ENCODE measurements at places on chromosomes 16 and 17.

DNA sequence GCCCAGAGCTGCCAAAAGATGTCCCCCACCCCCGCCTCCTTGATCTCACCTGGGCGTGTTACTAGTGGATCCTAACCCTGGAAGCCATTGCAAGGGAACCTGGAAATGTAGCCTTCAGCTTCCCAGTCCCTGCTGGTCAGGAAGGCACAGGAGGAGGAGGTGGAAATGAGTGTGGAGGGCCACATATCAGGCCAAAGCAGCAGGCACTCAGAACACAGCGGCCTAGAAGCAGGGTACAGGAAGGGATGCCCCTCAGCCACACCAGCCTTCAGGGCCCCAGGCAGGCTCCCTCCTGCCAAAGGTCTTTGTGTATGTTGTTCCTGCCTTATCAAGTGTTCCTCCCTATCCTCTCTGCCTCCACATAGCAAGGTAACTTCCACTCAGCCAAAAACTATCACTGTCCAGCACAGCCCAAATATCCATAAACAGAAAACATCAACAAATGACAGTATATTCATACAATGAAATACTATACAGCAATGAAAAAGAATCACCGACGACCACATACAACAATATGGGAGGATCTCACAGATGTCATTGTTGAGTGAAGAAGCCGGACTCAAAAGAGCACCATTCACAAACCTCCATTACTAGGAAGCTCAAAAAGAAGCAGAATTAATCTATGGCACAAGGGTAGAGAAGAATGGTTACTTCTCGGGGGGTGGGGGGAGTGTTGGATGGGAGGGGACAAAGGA, 28.2 kb upstream of the TNFRSF13B start:
- DNase-seq = no peak

GRCh38 chr16:21626659-21627277, 25.6 kb downstream of the IGSF6 start:
- no peak for DNase-seq

DNA sequence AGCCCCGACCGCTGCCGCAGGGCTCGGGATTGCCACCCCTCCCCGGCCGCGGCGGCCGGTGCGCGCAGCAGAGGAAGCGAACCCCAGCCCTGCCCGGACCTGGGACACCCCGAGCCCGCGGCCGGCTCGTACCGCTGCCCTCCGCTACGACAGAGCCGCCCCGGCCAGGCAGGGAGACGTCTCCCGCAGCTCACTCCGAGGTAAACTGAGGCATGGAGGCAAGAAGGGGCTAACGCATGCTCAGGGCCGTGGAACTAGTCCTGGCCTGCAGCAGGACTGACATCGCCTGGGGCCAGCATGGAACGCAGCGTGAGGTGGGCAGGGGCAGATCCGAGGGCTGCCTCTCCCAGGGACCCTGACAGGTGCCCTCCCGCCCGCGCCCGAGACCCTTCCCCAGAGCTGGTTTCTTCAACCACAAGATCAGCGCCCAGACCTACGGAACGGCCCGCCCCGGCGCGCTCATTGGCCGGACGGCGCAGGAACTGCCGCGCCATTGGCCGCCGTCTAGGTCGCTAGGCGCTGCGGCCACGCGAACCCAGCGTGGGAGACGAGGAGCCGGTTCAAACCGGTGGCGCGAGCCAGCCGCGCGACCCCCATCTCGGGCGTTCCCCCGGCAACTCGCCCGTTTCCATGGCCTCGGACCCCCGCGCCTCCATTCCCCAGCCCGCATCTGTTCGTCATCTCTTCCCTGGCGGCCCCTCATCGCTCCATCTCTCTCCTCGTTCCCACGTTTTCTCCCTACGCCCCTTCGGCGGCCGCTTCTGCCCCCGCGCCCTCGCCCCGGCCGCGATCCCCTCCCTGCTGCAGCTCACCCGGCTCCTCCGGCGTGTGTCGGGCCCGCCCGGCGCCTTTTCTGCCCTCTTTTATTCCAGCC, at the start of gene SLC43A2:
SLC43A2 (minus strand) TSS at position 853 of the 874 bp plus-strand sequence. CDS start 960 bp downstream, outside the sequence.
- DNase-seq = peak; percentile 98

GRCh38 chr17:81401723-81402529, 6.7 kb downstream of the BAHCC1 start:
- DNase-seq = no peak

DNA sequence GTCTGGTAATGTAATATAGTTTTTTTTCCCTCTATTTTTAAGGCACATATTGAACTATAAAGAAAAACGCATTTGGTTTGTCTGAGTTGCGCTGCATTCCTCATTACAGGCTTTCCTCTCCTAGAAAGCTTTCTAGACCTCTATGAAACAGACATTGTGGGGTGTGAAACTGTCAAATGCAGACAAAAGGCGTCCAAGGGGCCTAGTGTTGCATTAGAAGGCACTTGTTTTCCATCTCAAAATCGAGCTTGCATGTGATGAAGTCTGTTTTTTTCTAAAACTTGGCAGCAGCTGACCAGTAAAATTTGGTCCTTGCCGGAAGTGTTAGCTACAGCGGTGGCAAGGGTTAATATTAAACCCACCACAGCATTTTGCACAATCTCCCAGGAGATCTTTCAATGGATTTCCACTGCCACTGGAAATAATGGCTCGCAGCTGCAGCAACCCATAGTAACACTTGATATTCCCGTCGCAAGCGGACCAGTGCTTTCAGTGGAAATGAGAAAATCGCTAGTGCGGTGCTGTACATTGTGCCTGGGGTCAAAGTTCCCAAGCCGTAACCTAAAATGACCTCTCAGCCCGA, 602.6 kb downstream of the KCNJ2 start:
- no peak for DNase-seq

DNA sequence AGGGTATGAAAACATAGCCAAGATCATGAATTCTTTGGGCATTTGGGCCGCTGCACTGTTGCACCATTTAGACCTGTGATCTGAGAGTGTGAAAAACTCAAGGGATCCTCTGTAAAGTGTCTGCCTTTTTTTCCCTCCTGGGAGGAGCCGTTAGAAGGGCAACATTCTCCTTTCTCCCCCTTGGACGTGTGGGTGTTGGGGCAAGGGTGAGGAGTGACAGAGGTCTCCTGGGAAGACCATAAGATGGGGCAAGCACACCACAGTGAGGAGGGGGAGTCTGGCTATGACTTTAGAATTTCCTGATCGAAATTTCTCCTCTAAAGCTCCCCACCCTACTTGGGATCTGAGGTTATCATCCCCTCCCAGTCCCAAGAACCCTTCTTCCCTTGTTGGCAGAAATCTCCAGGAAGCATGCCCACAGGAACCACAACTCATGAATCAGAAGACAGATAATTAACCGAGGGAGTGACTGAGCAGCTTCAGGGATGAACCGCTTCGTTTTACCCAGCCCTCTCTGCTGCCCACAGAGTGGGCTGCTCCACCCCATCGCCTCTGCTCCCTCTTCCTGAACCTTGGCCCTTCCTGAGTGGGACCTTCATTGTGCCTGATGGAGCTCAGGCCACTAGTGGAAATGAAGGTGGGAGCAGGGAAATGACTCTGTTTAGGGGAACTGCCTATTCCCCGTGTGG, 4.2 kb downstream of the ITGB3 start:
- DNase-seq = no peak

DNA sequence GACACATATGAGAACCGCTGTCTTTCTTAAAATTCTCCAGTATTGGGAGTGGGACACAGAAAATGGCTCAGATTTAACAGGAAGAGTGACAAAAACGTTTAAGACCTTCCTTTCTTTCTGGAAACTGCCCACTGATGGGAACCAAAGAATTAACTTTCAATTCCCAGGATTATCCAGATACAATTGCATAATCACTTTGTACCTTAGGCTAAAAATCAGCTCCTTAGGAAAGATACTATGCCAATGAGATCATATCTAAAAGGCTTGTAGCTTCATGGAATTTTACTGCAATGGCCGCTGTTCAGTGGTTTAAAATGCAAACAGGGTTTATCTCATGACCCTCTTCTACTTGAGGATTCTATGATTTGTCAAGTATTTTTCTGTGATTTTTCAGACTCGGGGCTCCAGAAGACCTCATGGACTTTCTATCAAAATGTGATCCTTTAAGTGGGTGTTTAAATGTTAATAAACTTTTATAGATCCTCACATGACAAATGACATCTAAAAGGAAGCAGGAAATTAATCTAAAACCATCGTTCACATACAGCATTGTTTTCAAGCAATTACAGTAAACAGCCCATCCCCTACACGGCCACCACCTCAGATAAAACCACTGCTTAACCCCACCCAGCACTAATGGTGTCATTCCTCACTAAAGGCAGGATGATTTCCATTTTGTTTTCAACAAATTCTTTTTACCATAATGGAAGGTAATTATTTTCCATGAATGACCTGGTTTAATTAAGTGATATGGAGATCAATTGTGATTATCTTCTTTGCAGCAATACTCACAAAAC, 31.6 kb upstream of the ERN1 start:
- no peak for DNase-seq

GRCh38 chr17:66992911-66993442, 28.5 kb downstream of the CACNG4 start:
- DNase-seq = no peak

- no peak for DNase-seq
These were observed 380.4 kb upstream of the EEF2KMT start for GRCh38 chr16:5478036-5478435.

GRCh38 chr16:88194397-88195268, 188.1 kb upstream of the ZNF469 start:
- no peak for DNase-seq

DNA sequence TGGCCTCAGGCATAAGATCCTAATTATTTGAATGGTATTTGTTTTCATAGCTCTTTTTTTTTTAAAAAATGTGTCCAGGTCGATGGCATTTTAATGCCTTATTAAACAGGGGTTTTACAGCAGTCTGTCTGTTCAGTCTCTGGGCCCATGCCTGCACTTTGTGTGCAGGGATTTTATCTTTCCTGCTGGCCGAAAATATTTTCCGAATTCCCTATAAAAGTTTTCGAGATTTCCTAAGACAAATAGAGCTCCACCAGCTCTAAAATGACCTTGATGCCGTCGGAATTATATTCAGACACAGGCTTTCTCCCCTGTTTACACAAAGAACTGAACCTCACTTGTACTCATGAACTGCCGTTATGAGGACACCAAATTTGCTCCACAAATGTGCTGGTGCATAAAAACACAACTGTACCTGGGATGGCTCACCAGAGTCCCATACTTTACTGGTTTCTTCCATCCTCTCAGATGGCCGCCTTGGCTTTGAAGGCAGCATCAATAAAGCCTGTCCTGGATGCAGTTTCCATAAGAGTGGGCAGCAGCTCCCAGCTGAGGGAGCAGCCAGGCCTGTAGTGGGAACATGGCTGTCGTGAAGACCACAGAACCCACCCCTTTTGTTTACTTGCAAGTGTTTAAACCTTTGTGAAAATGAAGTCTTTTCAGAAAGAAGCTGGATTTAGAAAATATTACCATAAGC, 44.9 kb downstream of the TBX4 start:
- no peak for DNase-seq

- no peak for DNase-seq
These were observed 8.9 kb upstream of the RAB37 start for GRCh38 chr17:74728033-74728701.

DNA sequence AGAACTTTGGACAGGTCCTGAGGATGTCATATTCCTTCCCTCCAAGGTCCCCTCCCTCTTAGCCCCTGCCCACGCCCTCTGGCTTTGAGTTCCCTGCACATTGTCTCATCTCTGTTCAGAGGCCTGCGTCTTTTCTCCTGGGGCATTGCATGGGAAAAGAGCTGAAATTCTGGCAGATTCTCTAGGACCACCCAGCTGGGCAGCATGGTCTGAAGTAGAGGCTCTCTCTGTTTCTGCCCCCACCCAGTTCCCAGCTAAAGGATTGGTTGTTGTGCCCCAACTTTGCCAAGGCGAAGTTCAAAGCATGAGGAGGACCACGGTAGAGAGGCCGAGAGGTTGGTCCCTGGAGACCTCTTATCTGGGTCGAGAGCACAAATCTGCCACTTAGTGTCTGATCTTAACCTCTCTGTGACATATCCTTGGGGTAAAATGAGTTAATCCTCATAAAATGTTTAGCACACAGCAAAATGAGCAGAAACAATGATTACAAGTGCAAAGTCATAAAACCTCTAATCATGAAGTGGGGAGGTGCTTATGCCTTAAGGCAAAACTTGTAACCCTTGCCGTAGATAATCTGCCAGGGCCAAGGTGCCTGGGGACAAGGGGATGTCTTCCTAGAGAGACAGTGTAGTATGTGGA, 2.4 kb downstream of the ABAT start:
- no peak for DNase-seq

DNA sequence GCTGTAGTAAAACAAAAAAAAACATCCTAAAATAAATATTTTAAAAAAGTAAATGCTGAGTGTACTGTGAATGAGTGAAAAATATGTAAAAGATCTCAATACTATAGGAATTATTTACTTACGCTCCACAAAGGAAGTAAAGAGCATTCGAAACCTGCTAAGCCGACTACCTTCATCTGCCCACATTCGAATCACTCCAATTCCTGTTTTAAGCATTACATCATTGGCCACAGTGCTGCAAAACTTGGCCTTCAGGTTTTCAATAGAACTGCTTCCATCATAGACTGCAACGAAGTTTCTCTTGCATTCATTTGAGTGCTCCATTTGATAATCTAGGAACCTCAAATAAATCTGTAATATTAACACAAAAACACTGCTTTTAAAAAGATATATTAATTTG, 34.4 kb downstream of the NETO2 start:
- DNase-seq = no peak

DNA sequence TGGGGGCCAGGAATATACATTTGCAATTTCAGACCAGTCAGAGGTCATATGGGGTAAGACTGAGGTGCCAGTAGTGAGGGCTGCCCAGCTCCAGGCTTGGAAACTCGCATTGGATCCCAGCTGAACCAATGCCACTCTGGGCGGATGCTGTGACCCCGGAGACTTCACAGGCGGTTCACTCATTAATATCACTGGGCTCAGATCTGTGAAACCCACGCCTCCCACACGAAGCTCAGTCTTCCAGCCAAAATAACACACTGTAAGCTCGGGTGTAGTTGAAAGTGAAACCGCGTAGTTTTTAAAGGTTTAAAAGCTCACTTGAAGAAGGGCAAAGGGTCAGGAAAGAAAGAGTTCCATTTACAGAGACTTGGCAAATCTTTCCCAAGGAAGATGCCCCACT, 254.8 kb downstream of the FOXL1 start:
- no peak for DNase-seq

- no peak for DNase-seq
These were observed 173.3 kb downstream of the MRTFB start for GRCh38 chr16:14244196-14245010.

- no peak for DNase-seq
These were observed 5.1 kb upstream of the KLHL36 start for GRCh38 chr16:84643180-84643583.

Measured in neuronal stem cell (in vitro differentiated cells).